ENCODE measurements at places on chromosomes 5 and 9.

DNA sequence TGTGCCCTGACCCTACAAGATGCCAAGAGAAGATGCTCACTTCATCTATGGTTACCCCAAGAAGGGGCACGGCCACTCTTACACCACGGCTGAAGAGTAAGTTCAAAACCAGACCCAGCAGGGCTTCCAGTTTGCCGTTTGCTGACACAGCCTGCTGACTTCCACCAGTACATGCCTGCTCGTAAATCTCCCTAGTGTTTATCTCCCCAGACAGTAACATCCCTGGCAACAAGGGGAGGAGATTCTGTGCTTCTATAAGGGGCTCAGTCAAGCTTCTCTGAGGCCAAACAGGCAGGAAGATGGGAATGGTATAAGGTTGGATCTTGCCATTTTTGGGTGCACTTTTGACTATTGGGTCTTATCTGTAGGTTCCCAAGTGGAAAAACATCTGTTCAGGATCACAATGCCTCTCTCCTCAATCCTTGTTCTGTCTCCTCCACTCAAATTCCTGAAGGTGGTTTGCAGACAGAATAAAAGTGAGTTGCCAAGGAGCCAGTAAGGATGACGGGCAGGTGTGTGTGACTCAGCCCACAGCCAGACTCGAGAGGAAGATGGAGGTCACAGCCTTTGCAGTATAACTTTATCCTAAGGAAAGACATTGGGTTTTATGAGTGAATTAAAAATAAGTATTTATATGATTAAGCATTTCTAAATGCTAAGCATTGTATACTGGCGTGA lies 1.9 kb downstream of the MLANA start:
- peak; percentile 72 for DNase-seq

GRCh38 chr5:72818866-72819534 lies 2.5 kb downstream of the TNPO1 start:
- peak; percentile 71 for DNase-seq

DNA sequence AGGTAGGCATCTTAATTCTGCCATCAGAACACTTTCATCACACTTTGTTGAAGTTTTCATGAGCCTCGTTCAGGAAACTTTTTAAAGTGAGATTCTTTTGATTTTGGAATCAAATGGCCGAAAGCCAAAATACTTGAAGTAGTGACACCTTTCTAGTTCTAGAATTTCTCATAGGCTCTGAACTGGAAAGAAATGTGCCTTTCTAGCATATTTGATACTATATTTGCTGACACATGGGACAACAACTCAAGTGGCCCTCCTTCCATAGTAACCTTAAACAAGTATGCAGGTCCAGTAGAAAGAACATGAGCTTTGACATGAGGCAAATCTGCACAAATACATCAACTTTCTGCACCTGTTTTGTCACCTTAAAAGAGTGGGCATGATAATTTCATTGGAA lies 22.0 kb upstream of the DMRTA1 start:
- no peak for DNase-seq

GRCh38 chr5:74935752-74936091 lies 69.5 kb upstream of the FAM169A start:
- DNase-seq: no peak

- no peak for DNase-seq
Measured at GRCh38 chr5:126674145-126674544, 73.4 kb downstream of the PHAX start.

GRCh38 chr9:131310833-131311554 lies 21.5 kb downstream of the PLPP7 start:
- no peak for DNase-seq

- DNase-seq: no peak
Measured at GRCh38 chr5:95762652-95763041, 31.5 kb downstream of the RHOBTB3 start.

DNA sequence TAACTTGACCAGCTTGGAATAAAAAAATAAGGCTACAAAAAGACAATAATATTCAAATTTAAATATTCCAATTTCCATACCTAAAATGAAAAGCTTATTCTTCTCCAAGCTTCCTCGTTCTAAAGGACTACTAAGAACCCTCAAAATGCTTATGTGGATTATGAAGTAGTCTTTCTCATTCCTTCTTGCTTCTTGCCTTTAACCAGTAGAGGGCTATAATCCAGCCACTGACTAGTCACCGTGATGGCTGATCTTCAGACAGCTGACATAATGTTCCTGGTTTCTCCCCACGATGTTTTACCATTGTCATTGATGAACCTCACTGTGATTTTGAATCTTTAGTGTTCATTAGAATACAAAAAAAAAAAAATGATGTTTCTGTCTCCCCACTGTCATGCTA lies 515.3 kb downstream of the TLE1 start:
- no peak for DNase-seq

GRCh38 chr9:71793386-71794105 lies 25.2 kb upstream of the CEMIP2 start:
- DNase-seq: peak; percentile 72
